ENCODE measurements at places on chromosomes 6 and 20.

- DNase-seq: no peak
These were observed 275.5 kb downstream of the ZFAND3 start for GRCh38 chr6:38095054-38095453.

- no peak for DNase-seq
These were observed 43.7 kb downstream of the CDH22 start for GRCh38 chr20:46264391-46265266.

DNA sequence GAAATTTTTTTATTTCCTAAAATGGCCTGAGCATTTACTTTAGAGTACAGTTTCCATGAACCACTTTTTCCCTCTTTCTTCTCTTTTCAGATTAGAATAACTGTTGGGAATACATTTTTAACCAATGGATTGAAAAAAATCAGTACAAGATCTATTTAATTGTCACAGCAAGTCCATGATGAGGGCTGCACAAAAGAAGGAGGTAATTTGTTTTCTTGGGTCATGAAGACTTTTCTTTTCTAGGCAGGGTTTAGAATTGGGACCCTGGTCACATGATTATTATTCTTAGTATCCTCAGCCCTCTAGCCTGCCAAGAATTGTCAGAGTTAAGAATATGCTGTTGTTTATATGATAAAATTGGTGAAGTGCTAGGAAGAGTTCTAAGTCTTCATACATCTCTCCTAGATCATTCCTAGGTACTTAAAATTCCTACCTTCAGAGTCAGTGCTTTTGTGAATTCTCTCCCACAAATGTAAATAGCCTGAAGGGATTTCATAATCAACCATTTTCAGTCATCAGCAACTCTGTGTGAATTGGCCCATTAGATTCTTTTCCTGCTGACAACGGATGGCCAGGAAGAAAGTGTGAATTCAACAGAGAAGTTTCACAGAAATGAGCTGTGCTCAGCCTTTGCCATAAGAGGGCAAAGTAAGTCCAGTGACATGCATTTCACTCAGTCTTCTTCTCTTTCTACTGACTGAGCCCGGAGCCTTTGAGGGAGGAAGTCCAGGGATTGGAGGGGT is 32.4 kb upstream of the TPBG start:
- DNase-seq: no peak

GRCh38 chr20:43583982-43584432 is 6.7 kb upstream of the IFT52 start:
- no peak for DNase-seq

DNA sequence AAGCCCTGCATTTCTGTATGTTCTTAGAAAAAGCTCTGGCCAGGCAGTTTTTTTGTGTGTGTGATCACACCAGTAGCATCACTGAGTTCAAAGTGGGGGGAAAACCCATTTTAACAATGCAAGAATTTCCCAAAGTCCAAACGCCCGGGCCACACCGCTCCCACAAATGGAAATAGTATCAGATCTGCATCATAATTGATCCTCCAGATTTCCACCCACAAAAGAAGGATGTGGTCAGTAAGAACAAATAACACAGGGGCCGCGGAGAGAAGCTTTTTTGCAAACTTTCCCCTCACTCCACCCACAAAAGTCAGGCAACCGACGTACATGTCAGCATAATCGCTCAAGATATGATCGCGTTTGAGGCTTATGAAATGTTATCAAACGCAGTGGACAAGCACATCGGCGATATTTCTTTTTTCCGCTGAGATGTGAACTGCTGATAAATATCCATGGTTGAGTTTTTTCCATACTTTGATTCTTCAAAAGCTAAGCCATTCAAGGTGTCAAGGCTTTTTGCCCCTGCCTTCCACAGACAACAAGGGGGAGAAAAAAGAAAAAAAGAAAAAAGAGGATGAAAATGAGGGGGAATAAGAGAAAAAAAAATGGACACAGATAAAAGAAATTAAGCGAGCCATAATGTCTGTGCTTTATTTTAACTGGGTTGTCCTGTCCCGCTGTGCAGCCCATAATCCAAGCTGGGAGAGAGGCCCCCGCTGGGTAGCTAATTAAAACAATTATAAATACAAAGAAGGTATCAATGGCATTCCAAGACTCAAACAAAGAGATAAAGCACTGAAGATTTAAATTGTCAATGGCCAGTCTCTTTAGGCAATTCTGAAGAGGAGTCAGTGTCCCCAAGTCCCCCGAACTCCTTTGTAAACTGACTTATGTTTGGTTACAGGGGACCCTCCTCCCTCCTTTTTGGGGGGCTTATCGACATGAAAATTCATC is 143.5 kb downstream of the ZFP64 start:
- DNase-seq: no peak

DNA sequence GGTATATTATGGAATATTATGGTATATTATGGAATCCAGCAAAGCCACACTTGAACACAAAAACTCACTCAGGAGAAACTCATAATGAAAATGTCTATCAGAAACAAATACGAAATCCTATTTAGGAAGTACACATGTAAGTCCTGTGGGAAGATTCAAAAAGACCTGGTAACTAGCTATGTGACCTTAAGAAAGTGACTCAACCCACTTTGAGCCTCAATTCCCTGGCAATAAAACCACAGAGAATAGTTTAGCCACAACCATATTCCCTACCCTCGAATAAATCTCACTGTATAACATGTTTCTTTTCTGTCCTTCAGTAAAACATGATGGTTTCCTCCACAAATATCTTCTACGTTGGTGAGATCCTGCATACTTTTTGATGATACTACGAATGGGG is 56.4 kb downstream of the ZMYND8 start:
- no peak for DNase-seq

All from NK-92 treated with Interleukin-12 subunit alpha and Interleukin-12 subunit beta, amount 100 ng/mL, for 24 hours (cell line).